Psoas muscle (tissue), 8 donors: ENCODE measurements at places on chromosomes 13 and 19.

DNA sequence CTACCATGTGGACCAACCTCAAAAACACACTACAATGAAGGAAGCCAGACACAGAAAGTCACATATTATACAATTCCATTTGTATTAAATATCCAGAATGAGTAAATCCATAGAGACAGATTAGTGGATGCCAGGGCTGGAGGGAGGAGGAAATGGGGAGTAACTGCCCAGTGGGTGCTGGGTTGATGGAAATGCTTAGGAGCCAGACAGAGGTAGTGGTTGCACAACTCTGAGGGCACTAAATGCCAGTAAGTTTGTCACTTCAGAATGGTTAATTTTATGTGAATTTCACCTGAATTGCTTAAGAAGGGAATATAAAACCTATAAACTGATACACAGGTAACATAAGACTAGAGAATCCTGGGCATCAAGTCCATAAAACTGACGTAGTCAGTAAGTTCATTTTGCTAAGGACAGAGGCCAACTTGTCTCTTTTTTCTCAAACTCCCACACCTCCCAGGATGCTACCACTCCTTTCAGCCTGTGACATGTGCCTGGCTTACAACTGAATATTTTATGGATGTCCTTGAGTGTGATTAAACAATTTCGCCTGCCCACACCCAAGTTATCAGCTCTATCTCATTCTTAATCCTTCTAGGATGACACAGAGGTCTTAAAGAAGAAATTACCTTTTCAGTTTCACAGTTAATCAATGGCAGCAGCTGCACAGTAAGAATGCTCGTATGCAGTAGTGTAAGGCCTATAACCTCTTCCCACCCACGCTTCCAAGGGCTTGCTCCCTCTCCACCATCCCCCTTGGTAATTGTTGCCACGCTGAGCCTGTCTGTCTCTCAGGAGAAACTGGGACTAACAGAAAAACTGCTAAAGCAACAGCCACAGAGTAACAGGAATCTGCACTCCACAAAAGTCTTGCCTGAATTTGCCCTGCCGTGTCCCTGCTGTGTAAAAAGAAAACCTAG lies 5.9 kb upstream of the MLNR start:
- no peak for DNase-seq

GRCh38 chr13:40207001-40207478 lies 459.4 kb downstream of the FOXO1 start:
- no peak for DNase-seq

DNA sequence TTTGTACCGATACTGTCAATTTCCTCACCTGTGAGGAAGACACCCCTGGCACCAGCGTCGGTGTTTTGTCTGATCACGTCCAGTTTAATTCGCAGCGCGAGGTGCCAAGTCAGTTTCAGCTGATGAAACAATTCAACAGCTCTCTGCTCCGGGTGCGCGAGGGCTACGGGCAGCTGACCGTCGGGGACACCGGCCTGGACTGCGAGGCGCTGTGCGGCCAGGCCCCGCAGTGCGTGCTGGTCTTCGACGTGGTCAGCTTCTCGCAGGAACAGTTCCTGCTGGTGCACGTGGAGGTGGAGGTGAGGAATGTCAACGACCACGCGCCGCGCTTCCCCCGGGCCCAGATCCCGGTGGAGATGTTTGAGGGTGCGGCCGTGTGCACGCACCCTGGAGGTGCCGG lies 171.5 kb downstream of the OLFM4 start:
- DNase-seq = no peak

- DNase-seq = no peak
These were observed 7.5 kb downstream of the COG3 start for GRCh38 chr13:45472171-45472705.

GRCh38 chr13:111554539-111555267 lies 234.3 kb downstream of the TEX29 start:
- no peak for DNase-seq

DNA sequence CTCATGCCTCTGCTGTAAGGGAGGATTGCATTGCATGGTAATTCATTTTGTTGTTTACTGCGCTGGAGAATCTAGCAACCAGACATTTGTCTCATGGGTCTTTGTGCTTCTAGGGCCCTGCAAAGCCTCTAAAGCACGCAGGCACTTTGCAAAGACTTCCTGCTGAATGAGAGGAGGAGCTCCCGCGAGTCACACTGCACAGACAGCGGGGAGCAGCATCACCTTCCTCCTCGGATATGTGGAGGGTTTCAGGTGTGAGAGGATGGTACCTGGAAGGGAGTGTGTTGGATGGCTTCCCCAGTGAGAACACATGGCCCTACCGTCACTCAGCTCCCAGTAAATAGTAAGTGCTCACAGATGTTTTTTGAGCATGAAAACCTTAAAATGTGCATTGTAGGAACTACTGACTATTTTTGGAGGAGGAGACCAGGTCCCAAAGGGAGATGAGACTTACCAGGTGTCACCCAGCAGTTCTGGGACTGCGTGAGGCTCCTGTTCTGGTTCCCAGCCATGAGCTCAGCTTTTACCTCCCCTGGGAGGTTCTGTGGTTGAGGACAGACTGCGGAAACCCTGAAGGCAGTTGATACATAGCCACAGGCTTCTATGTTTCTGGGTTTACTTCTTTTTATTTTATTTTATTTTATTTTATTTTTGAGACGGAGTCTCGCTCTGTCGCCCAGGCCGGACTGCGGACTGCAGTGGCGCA lies 278.0 kb downstream of the FGF9 start:
- DNase-seq = no peak

GRCh38 chr13:105655046-105655445 lies 880.4 kb downstream of the EFNB2 start:
- no peak for DNase-seq

- DNase-seq = no peak
These were observed 358.3 kb downstream of the KLF5 start for GRCh38 chr13:73417012-73417615.

- peak; percentile 85 for DNase-seq
These were observed 1.5 kb downstream of the SBNO2 start for GRCh38 chr19:1172353-1173158.

- DNase-seq = peak; percentile 95
These were observed at the start of gene ZNF66 for GRCh38 chr19:20776083-20777076. ZNF66 (plus strand) TSS chr19:20776304; CDS start chr19:20776448, 144 bp downstream.

DNA sequence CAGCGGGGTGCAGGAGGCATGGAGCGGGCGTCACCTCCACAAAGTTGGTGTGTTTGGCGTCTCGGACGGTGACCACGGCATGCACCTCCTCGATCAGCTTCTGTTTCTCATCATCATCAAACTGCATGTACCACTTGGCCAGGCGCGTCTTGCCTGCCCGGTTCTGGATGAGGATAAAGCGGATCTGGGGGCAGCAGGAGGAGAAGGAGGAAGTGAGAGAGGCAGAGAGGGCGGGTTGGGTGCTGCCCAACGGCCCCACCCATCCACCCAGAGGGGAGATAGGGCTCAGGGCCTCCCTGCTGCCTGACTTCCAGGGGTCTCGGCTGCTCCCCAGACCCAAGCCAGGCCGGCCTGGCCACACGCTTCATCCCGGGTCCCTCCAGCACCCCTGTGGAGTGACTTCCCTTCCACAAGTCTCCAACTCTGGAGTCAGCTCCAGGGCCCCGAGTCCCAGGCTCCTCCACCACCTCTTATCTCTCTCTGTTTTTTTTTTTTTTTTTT lies 4.6 kb downstream of the AP2S1 start:
- no peak for DNase-seq

GRCh38 chr19:47512183-47512947 lies 2.5 kb downstream of the NAPA start:
- DNase-seq = no peak

DNA sequence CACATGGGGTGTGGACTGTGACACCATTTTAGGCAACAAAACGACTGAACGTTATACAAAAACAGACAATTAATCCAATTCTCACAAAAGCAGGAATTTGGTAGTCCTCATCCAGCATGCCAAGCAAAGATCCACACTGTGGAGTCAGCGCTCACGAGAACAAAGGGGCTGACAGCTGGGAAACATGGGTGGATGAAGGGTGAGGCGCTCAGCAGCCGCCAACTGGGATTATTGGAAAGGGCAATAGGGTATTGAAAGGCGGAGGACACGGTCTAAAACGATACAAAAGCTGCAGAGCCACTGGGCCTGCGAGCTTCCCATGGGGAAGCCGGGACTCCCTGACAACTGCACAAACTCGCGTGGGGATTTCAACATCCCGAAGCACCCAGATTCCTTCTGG lies 4.7 kb upstream of the ZNF813 start:
- no peak for DNase-seq

- no peak for DNase-seq
These were observed 12.4 kb upstream of the PROZ start for GRCh38 chr13:113145911-113146598.

GRCh38 chr13:40618581-40619478 lies 47.6 kb downstream of the FOXO1 start:
- DNase-seq = peak; percentile 62

- DNase-seq = no peak
These were observed 31.6 kb upstream of the SLC46A3 start for GRCh38 chr13:28750187-28751045.

DNA sequence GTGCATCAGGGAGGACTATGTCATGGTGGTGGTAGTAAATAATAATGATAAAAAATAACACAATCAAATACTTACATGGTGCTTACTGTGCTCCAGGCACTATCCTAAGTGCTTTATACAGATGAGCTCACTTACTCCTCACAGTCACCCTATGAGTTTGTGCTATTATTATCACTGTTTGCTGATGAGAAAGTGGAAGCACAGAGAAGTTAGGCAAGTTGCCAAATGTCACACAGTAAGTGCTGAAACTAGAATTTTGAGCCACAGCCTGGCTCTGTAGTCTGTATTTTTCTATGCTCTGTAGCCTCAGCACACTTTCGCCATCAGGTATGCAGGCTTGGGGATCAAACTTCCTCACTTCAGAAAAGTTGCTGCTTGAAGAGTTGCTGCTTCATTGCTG lies 46.6 kb downstream of the HTR2A start:
- DNase-seq = no peak

DNA sequence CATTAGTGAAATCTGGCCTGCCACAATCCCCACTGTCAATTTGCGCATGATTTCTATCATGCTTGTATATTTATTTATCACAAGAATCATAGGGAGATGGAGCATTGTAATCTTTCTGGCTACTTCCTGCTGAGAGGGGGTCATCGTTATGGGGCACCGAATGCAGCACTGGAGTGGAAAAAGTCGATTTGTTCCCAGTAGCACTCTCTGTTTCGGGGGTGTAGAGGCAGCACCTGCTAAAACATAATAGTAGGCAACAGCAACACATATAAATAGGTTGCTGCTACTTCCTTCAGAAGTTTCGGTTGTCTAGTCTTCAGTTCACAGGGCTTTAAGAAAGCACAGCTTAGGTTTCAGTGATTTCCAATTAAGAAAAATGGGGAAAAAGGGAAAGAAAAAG lies 23.4 kb upstream of the CEACAM21 start:
- DNase-seq = no peak
